ENCODE measurements at places on chromosomes 12 and 14.

- DNase-seq, result no peak
Observed at GRCh38 chr12:124665511-124665910, 98.1 kb upstream of the NCOR2 start.

DNA sequence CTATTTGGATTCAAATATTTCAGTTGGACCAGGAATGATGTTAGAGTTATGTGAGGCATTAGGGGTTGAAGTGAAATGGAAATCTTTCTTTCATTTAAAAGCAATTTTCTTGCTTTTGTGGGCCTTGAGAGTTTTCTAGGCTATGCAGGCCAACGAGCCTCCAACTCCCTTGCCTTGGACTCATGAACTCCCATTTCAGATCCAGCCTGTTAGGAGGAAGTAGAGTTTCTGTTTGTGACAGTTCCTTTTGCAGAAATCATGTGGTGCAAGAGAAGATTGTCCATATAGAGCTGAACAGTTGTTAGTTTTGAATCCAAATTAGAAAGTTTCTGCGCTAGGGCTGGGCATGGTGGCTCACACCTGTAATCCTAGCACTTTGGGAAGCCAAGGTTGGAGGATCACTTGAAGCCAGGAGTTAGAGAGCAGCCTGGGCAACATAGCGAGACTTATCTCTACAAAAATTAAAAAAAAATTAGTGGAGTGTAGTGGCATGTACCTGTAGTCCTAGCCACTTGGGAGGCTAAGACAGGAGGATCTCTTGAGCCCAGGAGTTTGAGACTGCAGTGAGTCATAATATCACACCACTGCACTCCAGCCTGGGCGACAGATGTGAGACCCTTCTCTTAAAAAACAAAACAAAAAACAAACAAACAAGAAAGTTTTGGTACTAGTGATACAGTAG lies 47.3 kb upstream of the MED13L start:
- no peak for DNase-seq

DNA sequence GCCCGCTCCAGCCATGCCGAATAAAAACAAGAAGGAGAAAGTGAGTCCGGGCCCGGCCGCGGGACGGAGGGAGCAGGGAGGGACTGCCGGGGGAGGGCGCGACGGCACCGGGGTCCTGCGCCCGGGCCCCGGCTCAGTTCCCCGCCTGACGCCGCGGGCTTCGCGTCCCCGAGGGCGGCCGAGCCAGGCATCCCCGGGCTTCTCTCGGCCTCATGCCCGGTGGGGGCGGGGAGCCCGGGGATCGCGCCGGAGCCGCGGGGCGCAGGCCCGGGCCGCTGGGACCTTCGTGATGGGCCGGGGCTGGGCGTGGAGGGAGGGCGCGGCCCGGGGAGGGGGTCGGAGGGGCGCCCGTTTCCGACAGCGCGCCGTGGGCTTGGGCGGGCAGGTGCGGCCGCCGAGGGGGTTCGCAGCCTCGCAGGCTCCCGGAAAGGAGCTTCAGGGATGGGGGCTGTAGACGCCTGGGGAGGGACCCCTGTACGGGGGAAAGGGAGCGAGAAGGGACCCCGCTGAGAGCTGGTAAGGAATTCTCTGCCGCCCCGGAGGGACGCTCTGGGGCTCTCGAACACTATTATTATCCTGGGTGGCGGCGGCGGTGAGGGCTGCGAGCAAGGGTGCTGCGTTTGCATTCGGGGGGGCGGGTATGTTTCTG lies 496 bp downstream of the PPP2R5C start:
- DNase-seq, result peak; percentile 58

GRCh38 chr14:73774241-73774570 lies 60.0 kb upstream of the PNMA1 start:
- no peak for DNase-seq

GRCh38 chr12:2097617-2098016 lies 44.8 kb downstream of the CACNA1C start:
- no peak for DNase-seq

DNA sequence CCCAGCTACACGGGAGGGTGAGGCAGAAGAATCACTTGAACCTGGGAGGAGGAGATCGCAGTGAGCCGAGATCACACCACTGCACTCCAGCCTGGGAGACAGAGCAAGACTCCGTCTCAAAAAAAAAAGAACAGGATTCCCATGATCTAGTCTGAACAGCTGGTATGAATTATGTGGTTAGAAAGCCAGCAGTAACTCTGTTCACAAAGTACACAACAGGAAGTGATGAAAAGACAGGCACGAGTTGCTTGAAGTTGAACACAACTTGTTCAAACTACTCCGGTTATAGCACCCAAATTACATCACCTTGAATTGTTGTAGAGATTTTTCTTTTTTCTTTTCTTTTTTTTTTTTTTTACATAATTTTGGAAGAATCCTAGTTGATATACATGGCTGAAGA lies 238.8 kb upstream of the RGS6 start:
- DNase-seq, result no peak

- no peak for DNase-seq
Observed at GRCh38 chr12:91482231-91482630, 299.6 kb upstream of the DCN start.

DNA sequence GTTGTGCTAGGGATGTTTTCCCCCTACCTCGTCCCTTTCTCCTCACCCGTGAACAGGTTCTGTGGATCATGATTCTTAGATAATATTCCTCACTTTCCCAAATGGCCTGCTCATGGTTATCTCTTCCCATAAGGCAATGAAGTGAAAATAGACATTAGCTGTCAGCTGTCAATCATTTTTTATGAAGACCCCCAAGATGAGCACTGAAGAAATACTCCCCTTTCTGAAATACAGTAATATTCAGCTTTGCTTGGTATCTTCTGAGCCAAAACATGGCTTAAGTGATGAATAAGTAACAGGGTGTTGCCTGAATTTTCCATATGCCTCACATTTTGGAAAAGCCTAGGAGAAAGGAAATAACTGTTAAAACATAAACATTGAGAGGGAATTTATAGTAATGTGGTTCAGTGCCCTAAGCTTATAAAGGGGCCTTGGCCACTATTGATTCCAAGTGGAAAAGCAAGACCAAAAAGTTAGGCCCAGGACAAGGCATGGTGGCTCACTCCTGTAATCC lies 70.7 kb upstream of the NAP1L1 start:
- DNase-seq, result no peak

DNA sequence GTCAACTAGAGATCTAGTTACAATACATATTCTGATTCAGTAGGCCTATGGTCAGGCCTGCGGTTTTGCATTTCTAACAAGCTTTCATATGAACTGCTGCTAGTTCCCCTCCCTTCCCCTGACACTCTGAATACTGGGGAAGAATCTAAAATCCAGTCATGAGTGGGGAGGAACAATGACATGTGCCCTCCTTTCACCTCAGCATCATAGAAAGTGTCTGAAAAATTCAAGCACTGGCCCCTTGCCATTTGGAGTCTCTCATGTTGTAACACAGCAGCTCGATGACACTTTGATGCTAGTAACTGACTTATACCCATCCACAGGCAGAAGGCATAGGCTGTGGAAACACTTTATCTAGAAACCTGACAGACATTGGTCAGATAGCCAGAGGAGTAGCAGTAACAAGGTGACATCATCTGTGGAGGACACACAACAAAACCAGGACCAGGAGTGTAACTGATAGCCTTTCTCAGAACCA lies 161.9 kb upstream of the RASSF8 start:
- no peak for DNase-seq

GRCh38 chr12:106084014-106084671 lies 54.6 kb downstream of the NUAK1 start:
- DNase-seq, result no peak

DNA sequence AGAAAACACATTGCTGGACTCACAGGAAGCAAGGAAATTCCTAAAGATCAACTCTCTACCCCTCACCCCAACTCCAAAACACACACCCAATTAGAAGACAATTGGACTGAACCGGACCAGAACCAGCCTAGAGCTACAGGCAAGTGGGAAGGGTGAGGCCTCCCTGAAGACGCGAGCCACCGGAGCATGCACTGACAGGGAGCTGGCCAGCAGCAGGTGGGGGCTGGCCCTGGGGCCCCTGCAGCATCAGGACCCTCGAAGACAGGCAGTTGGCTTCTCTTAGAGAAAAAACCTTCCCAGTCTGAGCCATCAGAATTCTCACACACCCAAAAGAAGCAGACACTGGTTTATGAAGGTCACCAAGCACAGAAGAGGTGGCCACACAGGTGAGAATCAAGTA lies 209.5 kb upstream of the DIO3 start:
- no peak for DNase-seq

DNA sequence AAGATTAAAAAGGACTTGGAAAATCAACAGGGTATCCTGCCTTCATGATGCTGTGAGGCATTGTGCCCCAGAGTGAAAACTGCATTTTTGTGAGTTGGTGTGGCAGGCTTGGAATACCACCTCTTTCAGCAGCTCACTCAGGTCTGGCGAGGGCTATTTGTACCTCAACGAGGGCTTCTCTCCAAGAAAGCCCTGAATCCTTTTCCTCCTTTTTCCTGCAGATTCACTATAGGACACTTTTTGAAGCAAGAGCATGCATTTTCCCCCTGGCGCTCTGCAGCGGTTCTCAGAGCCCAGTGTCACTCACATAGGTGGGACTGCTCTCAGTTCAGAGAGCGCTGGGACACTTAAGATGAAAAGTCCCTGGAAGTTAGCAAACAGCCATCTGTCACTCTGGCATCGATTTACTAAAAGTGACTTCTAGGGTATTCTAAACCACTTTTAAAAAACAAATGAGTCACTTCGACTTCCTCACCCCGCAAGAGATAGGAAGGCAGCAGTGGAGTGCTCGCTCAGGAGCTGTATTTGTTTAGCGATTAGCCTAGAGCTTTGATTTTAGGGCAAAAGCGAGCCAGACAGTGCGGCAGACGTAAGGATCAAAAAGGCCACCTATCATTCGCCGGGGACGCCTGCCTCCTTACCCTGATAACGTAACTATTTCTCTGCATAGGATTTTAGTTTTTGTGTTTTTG lies 782 bp upstream of the LGR5 start:
- no peak for DNase-seq

- no peak for DNase-seq
Observed at GRCh38 chr12:3464561-3464960, 26.4 kb upstream of the PRMT8 start.

- no peak for DNase-seq
Observed at GRCh38 chr12:117439531-117440001, 78.1 kb upstream of the NOS1 start.

DNA sequence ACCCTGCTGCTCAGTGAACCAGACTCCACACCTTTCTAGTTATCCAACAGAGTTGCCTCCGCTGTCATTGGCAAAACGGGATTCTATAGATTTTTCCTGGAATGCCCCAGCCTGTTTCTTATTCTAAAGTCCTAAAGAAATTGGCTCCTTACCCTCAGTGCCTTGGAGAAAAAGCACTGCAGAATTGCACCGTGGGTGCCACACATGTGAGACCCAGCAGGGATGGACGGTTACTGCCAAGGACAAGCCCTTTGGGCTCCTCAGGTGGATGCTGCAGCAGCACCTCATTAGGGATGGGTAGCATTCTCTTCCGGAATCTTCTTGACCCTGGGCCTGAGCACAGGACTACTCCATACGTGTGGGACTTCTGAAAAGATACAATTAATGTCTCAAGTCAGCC lies 121.5 kb downstream of the GCH1 start:
- DNase-seq, result no peak

GRCh38 chr12:12301122-12301521 lies 34.3 kb upstream of the LRP6 start:
- no peak for DNase-seq

Measured in activated naive CD8-positive, alpha-beta T cell treated with anti-CD3 and anti-CD28 coated beads for 36 hours (primary cell).